GM03348 (cell line): ENCODE measurements at places on chromosomes 13 and 19.

- no peak for DNase-seq
These were observed 4.4 kb upstream of the FCER2 start for GRCh38 chr19:7706188-7706954.

- DNase-seq = no peak
These were observed 55.7 kb downstream of the SPATA13 start for GRCh38 chr13:24216176-24216575.

- DNase-seq = no peak
These were observed 1.7 kb downstream of the SLAIN1 start for GRCh38 chr13:77699059-77699680.

DNA sequence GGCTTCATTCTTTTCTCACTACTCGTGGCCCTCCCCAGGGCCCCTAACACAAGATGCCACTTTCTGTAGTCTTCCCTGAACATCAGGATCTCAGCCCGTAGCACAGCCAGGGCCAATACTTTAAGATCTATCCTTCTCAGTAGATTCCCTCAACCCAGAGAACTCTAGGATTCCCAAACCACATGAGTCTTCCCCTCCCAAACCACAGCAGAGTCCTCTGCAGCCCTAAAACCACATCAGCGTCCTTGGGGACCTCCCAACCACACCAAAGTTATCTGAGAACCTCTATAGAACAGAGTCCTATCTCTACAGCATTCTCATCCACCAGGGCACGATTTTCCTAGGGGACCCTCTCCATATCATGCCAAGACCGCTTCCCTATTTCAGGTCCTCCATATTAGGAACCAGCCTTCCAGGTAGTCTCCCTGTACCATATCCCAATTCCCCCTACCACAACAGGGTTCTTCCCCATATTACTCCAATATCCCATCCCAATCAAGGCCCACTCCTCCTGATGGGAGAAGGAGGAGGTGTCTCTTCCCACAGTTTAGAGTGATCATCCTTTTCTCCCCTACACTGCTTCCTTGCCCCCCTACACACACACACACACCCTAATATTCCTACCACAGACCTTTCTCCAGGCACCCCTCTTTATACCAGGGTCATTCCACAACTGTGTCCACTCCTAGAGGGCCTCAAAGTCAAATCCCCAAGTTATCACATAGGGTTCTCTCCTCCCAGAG is 1.4 kb downstream of the DYRK1B start:
- no peak for DNase-seq

DNA sequence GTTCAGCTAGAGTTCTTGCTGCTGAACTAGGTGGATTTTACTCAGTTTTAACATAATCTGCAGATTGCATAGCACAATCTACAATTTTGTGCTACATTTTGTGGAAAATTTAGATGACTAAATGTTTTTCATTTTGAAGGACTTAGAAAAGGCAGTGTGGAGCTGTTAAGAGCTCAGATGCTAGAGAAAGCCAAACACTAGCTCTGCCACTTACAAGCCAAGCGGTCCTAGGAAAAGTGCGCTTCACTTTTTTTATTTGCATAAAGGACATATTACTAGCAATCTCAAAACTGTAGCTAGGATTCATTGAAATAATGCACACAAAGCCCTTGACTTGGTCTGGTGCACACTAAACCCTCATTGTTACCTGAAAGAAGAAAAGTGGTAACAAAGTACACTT is 8.1 kb upstream of the CSNK1A1L start:
- DNase-seq = no peak

DNA sequence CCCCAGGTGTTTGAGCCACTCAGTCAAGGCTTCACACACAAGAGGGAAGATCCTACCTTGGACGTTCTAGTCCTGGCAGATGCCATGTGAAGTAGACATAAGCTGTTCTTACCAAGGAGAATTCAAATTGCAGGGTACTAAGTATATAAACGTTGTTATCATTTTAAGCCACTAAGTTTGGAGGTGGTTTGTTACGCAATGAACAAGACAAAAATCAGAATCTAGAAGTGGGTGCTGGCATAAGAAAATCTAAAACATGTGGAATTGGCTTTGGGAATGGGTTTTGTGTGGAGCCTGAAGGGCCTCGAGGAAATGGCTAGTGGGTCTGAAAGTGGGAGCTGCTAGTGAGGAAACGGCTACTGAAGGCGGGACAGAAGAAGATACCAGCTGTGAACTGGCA is 83.9 kb downstream of the TBC1D4 start:
- DNase-seq = no peak

DNA sequence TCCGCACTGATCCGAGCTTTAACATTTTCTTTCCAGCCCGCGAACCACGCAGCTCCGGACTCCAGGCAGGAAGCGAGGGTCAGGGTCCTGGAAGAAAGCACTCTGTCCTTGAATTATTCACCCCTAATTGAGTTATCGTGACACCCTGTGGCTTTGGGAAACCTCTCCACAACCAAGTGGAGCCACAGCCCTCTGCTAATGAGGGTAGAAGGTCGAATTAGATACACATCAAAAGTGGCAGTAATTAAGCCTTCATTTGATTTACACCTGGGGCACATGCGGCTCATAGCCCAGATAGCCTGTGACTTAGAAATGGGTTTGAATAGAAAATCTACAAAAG is 15.9 kb upstream of the RNF17 start:
- no peak for DNase-seq

DNA sequence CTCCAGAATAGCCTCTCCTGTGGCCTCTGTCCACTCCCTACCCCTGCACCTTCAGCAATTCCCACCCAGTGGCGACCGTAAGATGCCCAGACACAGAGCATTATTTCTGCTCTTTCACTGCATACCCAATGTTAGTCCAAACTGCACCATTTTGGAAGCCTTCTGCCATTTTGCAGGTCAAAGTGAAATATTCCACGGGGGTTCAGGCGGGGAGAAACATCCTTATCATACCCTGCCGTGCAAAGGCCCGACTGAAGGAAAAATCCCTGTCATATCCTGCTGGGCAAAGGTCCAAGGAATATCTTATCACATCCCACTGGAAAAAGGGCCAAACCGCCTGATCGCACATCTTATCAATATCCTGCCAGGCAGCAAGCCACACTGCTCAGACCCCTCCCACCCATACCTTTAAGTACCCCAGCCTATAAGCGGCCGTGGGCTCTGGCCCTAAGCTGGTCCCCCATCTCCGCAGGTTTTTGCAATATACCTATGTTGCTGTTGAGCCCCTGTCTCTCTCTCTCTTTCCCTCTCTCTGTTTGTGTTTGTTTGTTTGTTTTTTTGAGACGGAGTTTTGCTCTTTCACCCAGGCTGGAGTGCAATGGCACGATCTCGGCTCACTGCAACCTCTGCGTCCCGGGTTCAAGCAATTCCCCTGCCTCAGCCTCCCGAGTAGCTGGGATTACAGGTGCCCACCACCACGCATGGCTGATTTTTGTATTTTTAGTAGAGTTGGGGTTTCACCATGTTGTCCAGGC is 18.2 kb downstream of the CLEC11A start:
- no peak for DNase-seq

GRCh38 chr19:18390065-18390907 is 4.3 kb downstream of the GDF15 start:
- DNase-seq = no peak

DNA sequence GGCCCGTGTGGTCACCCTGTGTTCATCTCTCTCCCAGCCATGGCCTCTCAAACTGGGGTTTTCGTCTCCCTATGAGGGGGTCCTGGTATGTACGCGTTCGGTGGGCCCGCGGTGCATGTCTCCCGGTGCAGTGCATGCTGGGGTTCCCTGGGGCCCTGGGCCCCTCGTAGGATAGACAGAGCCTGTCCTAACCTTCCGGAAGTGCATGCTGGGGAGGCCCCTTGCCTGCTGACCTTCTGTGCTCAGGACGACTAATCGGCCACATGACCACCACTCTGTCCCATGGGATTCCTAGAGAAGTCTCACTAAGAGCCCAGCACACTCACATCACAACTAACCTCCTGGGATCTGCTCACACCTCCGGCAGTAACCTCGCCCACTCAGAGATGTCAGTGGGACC is 4.9 kb upstream of the USE1 start:
- no peak for DNase-seq

- no peak for DNase-seq
These were observed 1.5 kb upstream of the C5AR2 start for GRCh38 chr19:47330466-47330869.

- DNase-seq = no peak
These were observed 15.8 kb downstream of the NDUFB7 start for GRCh38 chr19:14555918-14556661.
